H7 (cell line): ENCODE measurements at places on chromosomes 16 and 17.

GRCh38 chr17:17844079-17844478 is 7.3 kb upstream of the SREBF1 start:
- DNase-seq = no peak

GRCh38 chr16:54135361-54136275 is 151.0 kb downstream of the IRX3 start:
- DNase-seq = no peak

- DNase-seq = no peak
Measured at GRCh38 chr17:13702266-13702665, 100.5 kb upstream of the HS3ST3A1 start.

DNA sequence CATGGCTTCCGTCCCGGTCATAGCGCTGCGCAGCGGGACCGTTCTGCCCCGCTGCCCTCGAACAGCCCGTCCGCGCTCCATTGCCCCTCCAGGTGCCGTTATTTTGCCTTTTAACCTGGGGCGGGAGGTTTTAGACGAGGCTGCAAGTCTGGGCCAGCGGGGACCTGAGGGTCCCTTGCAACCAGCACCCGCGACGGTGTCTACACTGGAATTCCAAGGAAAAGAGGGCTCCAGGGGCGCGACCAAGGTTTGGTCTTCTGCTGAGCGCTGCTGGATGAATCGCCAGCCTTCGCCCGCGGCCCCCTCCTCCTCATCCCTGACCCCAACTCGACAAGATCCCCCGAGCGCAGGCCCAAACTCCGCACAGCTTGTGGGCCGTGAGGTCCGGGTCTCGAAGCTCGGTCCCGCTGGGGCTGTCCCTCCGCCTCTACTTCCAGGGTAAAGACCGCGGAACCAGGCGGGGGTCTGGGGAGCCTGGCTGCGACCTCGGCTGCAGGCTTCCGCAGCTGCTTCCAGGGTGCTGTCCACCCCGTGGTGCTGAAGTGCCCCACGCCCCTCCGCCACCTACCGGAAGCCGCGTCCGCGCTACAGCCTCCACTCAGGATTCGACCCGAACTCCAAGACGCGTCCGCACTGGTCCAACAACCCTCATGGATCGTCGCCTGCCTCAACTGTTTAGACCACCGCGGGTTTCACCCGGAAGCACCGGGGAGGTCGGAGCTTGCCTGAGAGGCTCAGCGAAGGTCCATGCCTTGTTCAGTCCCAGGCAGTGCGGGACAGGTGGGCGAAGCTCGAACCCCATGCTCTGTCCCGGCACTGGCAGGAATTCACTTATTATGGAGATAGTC is 10.1 kb upstream of the CA4 start:
- DNase-seq = peak; percentile 94
